Fibroblast of skin of left quadriceps (primary cell): ENCODE measurements at places on chromosomes 12 and 14.

DNA sequence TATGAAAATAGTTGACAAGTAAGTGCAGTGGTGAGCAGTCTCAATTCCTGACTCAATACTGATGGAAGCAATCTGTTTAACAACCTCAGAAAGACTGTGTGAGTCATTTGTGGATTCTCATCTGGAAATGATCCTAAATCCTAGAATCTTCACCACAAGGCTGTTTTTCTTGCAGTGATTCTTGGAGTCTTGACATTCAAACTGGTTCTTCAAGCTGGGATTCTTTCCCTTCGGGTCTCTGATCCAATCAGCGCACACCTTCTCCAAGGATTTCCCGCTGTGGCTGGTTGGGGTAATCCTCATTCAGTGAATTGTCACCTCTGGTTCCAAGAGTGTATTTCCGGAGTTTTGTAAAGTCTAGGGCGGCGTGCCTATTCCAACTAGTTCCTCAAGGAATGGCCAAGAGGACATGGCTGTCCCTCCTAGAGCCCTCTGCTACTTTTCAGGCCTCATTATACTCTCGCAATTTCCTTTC, 37.7 kb upstream of the FOXJ2 start:
- DNase-seq = peak; percentile 96

DNA sequence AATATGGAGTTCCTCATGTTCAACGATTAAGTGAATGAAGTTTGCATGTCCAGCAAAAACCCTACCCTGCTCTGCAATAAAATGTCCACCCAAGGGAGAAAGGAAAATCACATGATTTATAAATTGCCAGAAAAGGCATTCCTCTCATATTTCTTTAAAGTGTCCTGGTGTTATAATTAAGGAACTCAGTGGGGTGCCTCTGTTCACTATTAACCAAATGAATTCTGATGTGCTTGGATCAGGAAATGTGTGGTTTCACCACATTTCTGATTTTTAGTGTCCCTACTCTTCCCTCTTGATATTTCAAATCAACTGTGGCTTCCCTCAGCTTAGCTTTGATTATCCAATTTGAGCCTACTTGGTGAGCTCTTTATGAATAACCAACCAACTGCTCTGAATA, 208.1 kb downstream of the PHLDA1 start:
- DNase-seq = peak; percentile 62

DNA sequence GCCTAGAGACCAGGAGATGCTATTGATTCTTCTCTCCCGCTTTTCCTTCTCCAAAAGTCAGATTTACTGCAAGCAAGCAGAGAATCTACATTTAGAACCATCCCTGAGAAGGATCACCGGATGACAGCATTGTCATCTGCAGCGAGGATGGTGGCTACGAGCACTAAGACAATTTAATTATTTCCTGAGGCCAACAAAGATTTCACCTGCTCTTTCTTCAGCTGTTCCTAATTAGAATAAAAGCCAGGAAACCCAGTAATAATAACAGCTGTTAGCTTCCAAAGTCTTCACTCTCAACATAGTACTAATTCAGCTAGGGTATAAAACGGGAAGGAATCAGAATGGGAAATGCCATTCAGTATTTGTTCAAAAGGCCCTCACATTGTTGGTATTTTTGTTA, 53.3 kb downstream of the TMTC1 start:
- DNase-seq = no peak

GRCh38 chr14:61678975-61679374, 16.3 kb upstream of the HIF1A start:
- no peak for DNase-seq

- no peak for DNase-seq
Observed at GRCh38 chr12:54037360-54038283, 4.8 kb downstream of the HOXC5 start.
